ENCODE measurements at places on chromosomes 4 and X.

- DNase-seq: no peak
Measured at GRCh38 chr4:187714957-187715356, 280.6 kb upstream of the ZFP42 start.

GRCh38 chr4:16443504-16444088 lies 217.3 kb upstream of the TAPT1 start:
- DNase-seq: no peak

GRCh38 chrX:131895807-131896206 lies 127.3 kb upstream of the STK26 start:
- no peak for DNase-seq

DNA sequence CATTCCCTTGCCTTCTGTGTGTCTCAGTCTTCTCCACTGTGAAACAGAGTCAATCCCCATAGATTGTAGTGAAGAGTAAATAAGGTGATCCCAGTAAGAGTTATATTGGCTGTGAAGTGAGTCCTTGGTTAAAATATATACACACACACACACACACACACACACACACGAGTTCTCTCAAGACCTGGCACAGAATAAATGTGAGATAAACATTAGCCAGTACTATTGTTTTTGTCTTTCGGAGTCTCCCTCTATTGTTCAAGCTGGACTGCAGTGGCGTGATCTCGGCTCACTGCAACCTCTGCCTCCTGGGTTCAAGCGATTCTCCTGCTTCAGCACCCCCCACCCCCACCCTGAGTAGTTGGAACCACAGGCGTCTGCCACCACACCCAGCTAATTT lies 44.8 kb upstream of the FAM156A start:
- DNase-seq: no peak

GRCh38 chr4:30350288-30350687 lies 369.9 kb upstream of the PCDH7 start:
- no peak for DNase-seq
